Hematopoietic multipotent progenitor cell treated with erythropoietin and hydrocortisone succinate and interleukin-3 and kit ligand, for 6 days (in vitro differentiated cells): ENCODE measurements at places on chromosomes 1 and 21.

GRCh38 chr1:54850737-54851136 lies 36.3 kb downstream of the DHCR24 start:
- no peak for DNase-seq

DNA sequence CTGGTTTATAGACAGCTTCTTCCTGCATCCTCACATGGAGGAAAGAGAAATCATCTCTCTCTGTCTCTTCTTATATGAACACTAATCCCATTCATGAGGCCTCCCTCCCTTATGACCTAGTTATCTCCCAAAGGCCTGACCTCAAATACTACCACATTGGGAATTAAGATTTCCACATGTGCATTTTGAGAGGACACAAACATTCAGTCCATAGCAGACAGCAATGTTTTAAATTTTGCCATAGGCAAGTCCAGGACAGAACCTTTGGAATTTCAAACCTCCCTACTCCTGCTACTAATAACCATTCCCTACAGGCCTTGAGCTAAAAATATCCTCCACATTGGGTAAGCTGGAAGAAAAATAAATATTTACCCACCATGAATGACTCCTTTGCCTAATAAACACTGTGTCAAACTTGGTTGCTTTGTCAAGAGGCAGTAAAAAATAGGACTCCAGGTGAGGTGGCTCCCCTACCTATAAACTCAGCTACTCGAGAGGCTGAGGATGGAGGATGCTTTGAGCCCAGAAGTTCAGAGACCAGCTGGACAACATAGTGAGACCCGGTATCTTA lies 113.7 kb downstream of the ZNF281 start:
- no peak for DNase-seq

DNA sequence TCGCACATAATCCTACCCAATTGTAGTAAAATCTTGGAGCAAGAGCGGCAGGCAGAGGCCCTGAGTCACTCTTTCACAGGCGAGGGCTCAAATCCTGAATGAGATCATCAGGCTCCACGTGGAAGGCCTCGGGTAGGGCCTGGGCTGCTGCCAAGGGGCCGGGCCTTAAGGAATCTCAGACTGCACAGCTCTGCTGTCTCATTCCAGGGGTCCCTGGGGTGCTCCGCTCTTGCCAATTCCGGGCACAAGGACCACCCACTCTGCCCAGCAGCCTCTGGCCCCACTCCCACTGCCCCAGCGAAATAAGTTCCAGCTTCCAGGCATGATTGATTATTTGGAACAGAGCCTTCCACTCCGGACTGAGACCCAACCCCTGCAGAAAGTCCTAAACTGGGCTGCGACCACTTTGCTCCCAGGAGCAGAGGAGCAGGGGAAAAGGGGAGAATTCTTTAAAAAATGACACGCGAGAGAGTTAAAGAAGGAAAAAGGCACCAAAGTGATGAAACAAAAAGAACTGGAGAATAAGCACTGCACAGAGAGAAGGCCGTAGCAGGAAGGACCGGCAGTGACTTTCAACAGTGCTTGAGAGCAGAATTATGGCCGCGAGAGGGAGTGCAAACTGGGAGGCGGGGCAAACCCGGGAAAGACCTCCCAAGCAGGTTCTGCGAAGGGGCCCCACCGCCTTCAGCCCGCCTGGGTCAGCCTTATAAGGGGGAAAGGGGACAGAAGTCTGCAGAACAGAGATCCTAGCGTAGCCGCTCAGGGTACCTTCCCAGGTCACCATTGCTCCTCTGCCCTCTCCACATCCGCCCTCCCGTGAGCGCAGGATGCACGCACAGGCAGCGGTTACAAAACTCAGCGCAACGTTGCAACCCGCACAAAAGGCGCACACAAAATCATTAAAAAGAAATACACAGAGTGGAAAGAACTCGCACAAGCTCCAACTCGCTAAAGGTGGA lies 2.0 kb downstream of the ADAMTS1 start:
- peak; percentile 58 for DNase-seq

- DNase-seq: peak; percentile 70
Measured at GRCh38 chr1:235160383-235160956, 580 bp downstream of the RBM34 start.

- no peak for DNase-seq
Measured at GRCh38 chr1:109658533-109659042, 2.7 kb downstream of the GSTM4 start.

GRCh38 chr1:248421384-248421783 lies 18.5 kb downstream of the OR2T1 start:
- DNase-seq: no peak

GRCh38 chr1:152026895-152027294 lies 9.9 kb downstream of the S100A11 start:
- DNase-seq: no peak

DNA sequence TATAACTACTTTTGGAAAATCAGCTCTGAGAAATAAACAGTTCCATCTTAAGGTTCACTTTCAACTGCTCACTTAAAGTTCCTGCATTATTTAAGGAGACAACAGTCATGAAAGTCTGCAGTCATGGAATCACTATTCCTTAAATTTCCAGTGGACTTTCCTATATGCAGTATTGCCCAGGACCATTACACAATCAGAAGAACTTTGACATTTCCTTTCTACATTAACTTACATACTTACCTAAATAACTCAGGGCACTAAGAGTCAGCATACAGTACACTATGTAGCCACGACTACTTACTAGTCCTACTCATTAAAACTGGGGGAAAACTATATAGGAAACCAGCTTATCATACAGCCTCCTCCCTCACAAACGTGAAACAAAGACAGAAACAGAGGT lies 220.1 kb downstream of the SLC45A1 start:
- DNase-seq: no peak

DNA sequence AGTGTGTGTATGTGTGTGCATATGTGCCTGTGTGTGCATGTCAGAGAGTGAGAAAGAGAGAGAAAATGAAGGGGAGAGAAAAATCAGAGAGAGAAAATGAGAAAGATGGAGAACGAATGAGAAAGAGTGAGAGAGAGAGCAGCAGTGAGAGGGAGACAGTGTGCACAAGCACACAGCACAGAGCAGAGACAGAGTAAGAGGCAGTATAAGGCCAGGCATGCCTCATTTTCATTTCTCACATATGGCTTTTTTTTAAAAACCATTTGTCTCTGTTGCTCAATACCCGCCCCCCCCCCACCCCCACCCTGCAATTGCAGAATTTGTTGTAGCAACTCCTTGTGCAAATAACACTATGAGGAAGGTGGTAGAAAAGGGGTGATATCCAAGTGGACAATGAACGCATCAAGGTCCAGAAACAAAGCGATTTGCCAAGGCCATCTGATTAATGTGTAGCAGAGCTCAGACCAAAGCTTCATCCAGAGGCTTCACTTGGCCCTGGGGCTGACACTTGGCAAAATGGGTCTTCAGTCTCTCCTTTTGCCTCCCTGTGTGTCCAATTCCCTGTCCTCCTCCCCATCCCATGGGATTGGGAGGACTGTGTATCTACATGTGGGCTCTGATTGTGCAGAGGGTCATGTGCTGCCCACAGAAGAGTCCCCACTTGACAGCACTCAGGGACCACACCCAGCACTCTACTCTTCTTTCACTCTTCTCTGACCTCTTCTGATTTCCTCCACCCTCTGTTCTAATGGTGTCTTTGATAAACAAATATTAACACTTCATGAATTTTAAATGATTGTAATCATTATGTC lies 38.9 kb upstream of the HSD3B1 start:
- DNase-seq: no peak
